ENCODE measurements at places on chromosomes 1 and 21.
A peak's percentile ranks its signal among the peaks of the same experiment; 100 is the strongest.

DNA sequence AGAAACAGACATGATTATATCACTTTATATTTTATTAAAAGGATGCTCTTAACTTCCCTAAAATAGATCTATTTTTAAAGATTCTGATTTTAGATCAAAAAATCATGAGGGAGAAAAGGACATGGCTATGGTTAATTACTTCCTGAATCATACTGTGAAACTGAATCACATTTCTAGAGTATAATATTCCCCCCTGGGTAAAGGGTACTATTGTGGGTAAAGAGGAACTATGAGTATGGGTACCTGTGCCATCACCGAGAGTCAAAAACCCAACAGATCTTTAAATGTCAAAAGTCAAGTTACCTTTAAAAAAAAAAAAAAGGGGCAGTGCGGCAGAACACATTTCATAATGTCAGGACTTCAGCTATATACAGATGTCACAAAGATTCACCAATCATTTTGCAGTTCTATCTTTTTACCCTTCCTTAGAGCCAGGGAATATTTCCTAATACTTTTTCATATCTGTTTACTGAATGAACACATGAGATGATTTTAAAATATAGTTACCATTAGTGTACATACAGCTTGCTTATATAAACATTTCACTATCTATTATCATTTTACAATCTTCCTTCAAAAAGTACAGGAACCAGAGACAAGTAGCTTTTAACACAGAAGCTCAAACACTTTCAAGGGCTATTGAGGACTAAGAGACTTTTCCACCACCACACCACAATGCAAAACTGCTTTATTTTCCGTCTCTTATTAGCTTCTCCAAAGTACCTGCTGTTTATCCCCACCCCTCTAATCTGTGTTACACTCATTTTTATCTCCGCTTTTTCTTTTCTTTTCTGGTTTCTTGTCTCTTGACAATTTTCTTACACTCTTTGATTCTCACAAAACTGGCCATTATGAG is 45.0 kb downstream of the EVI5 start:
- no peak for DNase-seq

DNA sequence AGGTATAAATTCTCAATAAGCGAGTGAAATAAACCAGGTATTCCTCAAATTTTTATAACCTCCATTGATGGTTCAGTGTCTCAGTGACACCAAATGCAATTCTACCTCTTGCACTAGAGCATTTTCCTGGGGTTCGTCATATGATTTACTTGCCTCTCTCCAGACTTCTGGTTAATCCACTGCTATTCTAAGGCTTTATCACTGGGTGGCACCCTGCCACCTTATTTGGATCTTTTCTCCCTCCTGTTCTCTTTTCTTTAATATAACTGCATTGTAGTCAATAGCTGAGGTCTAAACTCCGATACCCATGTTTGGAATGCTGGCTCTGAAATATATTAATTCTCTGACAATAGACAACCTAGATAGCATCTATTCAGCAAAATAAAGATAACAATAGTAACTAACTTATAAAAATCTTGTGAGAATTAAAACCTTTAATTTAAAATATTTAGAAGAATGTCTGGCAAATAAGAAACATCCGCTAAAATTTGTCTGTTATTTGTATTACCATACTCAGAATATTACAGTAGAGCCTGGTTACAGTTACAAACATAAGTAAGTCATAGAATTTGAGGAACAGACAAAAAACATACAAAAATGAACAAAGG is 436.4 kb downstream of the PLA2G4A start:
- peak; percentile 17 for DNase-seq

GRCh38 chr1:1397839-1398523 is 1.2 kb downstream of the CCNL2 start:
- no peak for DNase-seq

GRCh38 chr21:28923439-28923975 is 69.2 kb downstream of the LTN1 start:
- DNase-seq, result no peak

- DNase-seq, result no peak
These were observed 3.2 kb downstream of the UHMK1 start for GRCh38 chr1:162500805-162501204.

GRCh38 chr1:40712997-40713396 is 21.5 kb downstream of the NFYC start:
- DNase-seq, result no peak
